ENCODE measurements at places on chromosomes 4 and X.

GRCh38 chrX:63327788-63328187 is 23.3 kb downstream of the SPIN4 start:
- no peak for DNase-seq

GRCh38 chr4:15912236-15912635 is 26.3 kb downstream of the FGFBP1 start:
- DNase-seq: no peak

- no peak for DNase-seq
Measured at GRCh38 chrX:97849951-97850350, 966.2 kb downstream of the RPA4 start.

DNA sequence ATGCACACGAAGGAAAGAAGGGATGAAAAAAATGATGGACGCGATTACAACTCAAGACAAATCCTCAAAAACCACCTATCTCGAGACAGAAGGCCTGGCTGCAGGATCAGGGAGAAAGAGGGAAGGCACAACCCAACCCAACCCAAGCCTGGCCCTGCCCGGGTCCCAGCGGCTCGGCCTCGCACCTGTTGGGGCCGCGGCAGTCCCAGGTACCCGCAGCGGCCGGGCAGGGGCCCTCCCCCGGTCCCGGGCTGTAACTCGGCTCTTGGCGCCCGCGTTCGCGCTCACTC is 464 bp downstream of the RASGEF1B start:
- no peak for DNase-seq

GRCh38 chrX:56762220-56762619 is 33.2 kb downstream of the NBDY start:
- DNase-seq: no peak

- DNase-seq: no peak
Measured at GRCh38 chr4:165758086-165758485, 115.0 kb upstream of the TLL1 start.

DNA sequence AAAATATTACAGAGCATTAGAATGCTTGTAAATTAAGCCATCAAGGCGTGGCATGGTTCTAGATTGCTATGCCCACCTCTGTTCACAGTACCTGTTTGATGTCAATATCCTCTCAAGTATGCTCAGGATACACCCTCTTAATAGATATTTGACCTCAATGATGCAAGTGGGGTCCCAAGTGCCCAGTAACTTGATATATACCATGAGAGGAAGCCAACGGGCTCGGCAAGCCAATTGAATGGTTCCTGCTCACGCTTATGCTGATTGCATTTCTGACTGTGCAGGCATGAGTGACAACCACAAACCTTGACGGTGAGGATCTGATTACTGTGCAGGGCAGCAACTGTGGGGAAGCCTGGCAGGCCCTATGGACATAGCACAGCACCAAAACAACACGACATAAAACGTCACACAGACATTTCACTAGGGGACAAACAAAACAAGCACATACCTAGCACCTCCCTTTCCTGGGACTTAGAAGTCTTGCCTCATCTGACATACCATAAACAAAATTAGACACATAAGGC is 179.1 kb upstream of the ETNPPL start:
- DNase-seq: no peak

GRCh38 chr4:29295280-29295679 is 1424.9 kb upstream of the PCDH7 start:
- DNase-seq: no peak

GRCh38 chr4:27490315-27490714 is 629.7 kb downstream of the STIM2 start:
- DNase-seq: no peak

- DNase-seq: no peak
Measured at GRCh38 chrX:25941559-25942250, 196.4 kb upstream of the MAGEB18 start.

- no peak for DNase-seq
Measured at GRCh38 chr4:19657856-19658255, 593.8 kb upstream of the SLIT2 start.

- no peak for DNase-seq
Measured at GRCh38 chr4:143616771-143617170, 83.7 kb downstream of the FREM3 start.

- peak; percentile 10 for DNase-seq
Measured at GRCh38 chrX:105260291-105261043, 40.0 kb upstream of the TEX13A start.

GRCh38 chr4:165177725-165178666 is 29.4 kb upstream of the KLHL2 start:
- DNase-seq: no peak

GRCh38 chr4:80305466-80305865 is 30.1 kb upstream of the CFAP299 start:
- no peak for DNase-seq

DNA sequence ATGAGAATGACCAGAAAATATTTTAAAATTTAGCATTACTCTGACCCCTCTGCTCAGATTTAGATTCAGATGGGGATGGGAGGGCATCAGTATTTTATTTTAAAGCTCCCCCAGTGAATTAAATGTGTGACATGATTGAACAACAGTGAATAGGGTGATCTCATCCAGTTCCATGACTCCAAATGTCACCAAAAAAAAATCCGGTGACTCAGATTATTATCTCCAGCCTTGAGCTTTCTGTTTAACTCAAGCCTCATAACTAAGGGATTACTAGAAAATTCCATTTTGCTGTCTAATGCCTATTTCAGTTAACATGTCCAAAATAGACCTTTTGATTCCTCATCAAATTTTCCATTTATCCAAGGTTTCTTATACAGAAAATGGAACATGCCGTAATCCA is 121.8 kb upstream of the TMEM47 start:
- no peak for DNase-seq

- DNase-seq: no peak
Measured at GRCh38 chrX:25527596-25527995, 511.8 kb upstream of the ARX start.

DNA sequence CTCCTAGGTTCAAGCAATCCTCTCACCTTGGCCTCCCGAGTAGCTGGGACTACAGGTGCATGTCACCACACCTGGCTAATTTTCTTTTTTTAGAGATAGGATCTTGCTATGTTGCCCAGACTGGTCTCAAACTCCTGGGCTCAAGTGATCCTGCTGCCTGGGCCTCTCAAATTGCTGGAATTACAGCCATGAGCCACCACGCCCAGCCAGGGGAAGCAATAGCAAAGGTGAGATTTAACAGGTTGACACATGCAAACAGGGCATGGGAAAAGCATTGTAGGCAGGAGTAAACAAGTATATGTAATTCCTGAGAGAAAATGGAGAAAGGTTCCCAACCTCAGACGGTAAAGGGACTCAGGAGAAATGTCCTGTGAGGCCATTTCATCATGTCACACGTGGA is 33.6 kb upstream of the TBL1X start:
- DNase-seq: no peak

DNA sequence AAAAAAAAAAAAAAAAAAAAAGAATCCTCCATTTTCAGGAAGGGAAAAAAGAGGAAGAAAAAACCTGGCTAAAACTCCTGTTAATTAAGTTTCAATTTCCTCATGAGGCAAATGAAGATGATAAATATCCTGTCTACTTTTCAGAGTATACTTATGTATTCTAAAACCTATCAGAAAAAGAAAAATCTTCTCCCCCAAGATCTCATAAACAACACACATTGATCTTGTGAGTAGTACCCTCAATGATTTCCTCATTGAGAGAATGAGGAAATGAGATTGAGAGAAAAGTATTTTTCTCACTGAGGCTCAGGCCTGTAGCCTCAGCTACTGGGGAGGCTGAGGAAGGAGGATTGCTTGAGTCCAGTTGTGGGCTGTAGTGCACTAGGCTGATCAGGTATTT is 146.7 kb downstream of the TET2 start:
- DNase-seq: no peak

DNA sequence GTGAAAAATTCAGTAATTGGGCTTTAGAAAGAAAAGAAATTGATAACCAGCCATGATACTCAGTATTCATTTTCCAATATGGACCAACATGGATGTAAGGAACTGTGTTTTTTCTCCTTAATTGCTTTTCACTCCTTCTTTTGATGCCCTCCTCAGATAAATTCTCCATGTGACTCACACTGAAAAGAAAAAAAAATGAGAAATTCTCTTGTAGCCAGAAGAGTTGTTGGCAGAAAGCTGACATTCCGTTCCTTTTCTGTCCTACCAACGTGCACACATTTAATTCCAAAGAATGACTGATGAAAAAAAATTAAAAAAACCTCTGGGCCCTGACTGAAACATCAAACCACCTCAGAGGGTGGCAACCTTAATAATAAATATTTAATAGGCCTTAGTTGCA is 153.1 kb downstream of the AMELX start:
- no peak for DNase-seq

- no peak for DNase-seq
Measured at GRCh38 chrX:40299641-40300046, 201.9 kb upstream of the BCOR start.

- peak; percentile 55 for DNase-seq
Measured at GRCh38 chr4:10157478-10158332, 41.1 kb upstream of the WDR1 start.

GRCh38 chr4:115454228-115454627 is 340.8 kb upstream of the NDST4 start:
- no peak for DNase-seq

DNA sequence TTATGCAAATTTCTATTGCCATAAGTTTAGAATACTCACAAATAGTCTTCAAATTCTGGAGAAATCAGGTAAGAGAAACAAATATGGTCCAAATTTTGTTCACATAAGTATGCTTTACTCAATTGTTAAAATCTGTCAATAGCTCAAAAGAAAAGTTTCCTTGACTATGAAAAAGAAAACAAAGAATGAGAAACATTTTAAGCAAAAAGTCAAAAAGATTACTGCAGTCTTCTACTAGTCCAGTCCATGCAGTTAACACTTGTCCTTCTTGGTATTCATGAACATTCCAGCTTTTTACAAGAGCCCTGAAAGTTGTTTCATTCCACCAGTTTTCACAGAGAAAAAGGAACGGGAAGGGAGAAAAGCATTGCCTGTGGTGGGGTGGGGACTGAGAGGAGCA is 54.7 kb upstream of the ZXDA start:
- no peak for DNase-seq

- no peak for DNase-seq
Measured at GRCh38 chr4:138979742-138980141, 35.8 kb upstream of the NOCT start.

- DNase-seq: no peak
Measured at GRCh38 chr4:7206385-7206784, 14.0 kb downstream of the SORCS2 start.

- no peak for DNase-seq
Measured at GRCh38 chr4:53315300-53315699, 50.6 kb downstream of the SCFD2 start.

GRCh38 chrX:14355556-14355955 is 173.8 kb upstream of the GLRA2 start:
- DNase-seq: no peak

- DNase-seq: no peak
Measured at GRCh38 chr4:6124386-6125102, 75.8 kb downstream of the JAKMIP1 start.

GRCh38 chr4:2932321-2932950 is 30.8 kb downstream of the NOP14 start:
- DNase-seq: peak; percentile 8

GRCh38 chr4:105145903-105146275 is 787 bp upstream of the TET2 start:
- peak; percentile 45 for DNase-seq

DNA sequence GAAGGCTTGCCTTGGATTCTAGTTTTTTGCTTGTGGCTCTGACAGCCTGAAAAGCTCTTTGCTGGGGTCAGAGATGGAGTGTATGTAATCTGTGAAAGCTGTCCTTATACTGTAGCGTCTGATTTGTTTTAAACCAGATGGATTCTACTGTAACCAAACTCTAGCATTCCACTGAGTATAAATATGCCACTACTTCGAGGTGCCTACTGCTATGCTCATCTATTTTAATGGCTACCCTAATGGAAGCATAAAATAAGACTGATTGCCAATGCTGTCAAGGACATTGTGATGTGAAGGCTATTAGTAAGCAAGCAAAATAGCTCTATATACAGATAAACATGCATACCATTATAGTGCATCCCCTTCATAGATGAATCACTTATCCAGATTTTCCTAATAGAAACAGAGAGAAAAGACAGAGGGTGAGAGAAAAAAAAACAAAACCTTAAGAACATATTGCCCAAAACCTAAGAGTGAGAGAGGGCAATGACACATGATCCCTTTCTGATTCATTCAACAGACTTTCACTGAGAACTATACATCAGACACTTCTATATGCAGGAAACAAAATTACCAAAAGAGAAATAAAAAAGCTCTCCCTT is 1025.8 kb upstream of the LCORL start:
- DNase-seq: no peak

DNA sequence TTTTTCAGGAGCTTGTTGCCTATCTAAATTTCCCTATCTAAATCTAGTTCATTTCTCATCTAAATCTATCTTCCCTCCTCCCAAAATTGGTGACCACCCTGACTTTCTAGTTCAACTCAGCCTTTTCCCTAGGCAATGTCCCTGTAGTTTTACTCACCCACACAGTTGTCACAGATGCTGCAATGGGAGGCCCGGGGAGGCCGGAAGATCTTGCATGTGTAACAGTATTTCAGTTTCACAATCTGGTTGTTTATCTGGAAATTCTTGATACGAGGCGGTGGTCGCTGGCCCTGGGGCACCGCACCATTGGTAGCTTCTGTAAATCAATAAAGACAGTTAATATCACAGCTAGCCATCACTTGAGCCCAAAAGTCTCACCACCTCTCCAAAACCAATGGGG is 20.2 kb downstream of the ZDHHC9 start:
- no peak for DNase-seq

- DNase-seq: no peak
Measured at GRCh38 chr4:57442241-57442640, 332.1 kb upstream of the IGFBP7 start.

GRCh38 chr4:93814722-93815121 is 13.8 kb upstream of the ATOH1 start:
- DNase-seq: no peak

DNA sequence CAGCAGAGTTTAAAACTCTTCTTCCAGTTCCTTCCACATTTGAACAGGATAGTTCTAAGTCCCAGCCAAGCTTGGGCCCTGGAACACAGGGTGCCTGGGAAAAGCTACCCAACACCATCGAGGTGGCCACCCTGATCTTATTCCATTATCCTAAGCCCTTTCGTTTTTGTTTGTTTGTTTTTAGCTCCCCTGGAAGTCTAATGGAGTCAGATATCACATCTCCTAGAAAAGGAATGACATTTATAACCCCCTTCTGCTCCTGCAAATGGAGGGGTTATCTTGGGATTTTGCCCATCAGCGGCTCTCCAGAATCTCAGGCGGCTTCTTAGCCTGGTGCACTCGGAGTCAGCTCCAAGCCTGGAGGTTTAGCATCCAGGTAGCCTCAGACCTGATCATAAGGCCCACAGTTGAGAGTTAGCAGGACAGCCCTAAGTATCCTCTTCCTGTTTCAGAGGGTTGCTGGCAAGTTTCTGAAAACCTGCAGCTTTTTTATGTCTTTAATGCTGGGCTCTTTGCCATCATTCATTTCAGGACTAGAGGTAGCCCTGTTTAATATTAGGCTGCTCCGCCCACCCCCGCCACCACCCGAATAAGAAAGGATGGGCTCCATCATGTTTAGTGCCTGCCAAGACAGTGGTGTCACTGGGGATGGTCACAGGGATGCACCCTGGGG is 230.0 kb upstream of the LNX1 start:
- DNase-seq: no peak

- no peak for DNase-seq
Measured at GRCh38 chr4:17448689-17449088, 63.2 kb downstream of the QDPR start.

- no peak for DNase-seq
Measured at GRCh38 chr4:74181219-74181618, 23.3 kb downstream of the MTHFD2L start.

GRCh38 chr4:60805500-60806313 is 394.4 kb upstream of the ADGRL3 start:
- DNase-seq: no peak

GRCh38 chr4:26765515-26765914 is 95.1 kb upstream of the STIM2 start:
- DNase-seq: no peak
